ENCODE measurements at places on chromosomes 1 and 21. TPM values are rescaled to one million over a fixed set of nuclear protein-coding genes. Genes with fewer than 3 reads are reported as not detected.

Gene TIE1
- 0.87 TPM for total RNA-seq

Gene KDM1A
- total RNA-seq: 110 TPM

Gene FMO1
- total RNA-seq: not detected

Gene SLC37A1
- total RNA-seq: 6.9 TPM

Gene FCAMR
- not detected for total RNA-seq

Gene KIRREL1
- 231 TPM for total RNA-seq

Measured in astrocyte (in vitro differentiated cells and primary cell).